ENCODE measurements at places on chromosomes 2 and 18.

- DNase-seq, result no peak
Measured at GRCh38 chr18:11064727-11065460, 84.5 kb downstream of the PIEZO2 start.

DNA sequence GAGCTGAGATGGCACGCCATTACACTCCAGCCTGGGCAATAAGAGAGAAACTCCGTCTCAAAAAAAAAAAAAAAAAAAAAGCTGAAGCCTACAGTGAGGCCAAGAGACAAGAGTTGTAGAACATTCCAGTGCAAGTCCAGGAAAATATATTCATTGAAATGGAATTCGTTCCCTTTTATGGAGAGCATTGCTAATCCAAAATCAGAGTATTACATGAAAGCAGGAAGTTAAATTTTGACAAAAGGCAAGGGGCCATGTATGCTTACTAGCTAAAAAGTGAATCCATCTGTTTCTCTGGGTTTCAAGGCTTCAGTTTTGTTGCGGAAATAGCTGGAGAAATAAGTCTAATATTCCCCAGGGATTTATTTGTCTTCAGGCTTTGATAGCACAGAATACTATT is 471.7 kb downstream of the THSD7B start:
- no peak for DNase-seq

DNA sequence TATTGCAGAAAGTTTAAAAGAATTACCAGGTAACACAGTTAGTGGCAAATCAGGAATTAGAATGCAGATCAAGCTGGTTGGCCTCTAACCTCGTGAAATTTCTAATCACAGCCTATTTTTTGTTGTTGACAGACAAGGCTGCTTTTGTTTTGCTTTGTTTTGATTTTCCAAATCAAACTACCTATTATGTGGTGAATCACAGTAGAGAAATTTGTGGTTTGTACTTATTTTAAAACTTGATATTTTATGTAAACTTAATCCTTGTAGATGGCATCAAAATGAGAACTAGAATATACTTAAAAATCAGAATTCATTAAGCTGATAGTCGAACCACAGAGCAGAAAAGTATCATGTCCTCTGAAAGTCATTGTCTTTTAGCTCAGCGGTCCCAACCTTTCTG is 258.1 kb downstream of the CTNNA2 start:
- DNase-seq, result no peak

DNA sequence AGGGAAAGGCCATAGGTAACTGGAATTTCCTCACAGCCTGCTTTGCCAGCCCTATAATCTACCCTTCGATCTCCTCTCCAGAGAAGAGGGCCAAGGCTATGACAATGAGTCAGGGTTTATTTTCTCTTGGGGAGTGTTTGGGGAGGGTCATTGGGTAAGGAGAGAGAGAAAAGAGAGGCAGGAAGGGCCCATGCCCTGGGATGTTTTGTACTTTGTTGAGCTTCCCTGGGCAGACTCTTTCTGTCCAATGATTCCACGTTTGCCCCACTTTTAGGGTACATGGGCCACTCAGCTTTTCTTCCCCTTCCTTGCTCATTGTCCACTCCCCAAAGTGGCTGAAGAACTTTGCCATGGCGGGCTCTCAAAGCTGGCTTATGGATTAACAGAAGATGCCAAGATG is 224.2 kb downstream of the ALK start:
- no peak for DNase-seq

DNA sequence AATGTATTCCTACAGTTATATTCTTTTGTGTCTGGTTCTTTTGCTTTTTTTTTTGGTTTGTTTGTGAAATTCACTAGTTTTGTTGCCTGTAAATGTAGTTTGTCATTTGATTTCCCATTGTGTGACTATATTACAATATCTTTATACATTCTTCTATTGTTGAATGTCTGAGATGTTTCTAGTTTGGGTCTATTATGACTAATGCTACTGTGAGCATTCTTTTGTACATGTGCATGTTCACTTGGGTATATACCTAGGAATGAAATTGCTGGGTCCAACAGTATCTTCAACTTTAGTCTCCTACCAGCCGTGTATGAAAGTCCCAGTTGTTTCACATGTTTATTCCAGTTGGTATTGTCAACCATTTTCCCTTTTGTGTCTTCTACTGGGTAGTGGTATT is 112.7 kb upstream of the RBMS1 start:
- DNase-seq, result no peak

DNA sequence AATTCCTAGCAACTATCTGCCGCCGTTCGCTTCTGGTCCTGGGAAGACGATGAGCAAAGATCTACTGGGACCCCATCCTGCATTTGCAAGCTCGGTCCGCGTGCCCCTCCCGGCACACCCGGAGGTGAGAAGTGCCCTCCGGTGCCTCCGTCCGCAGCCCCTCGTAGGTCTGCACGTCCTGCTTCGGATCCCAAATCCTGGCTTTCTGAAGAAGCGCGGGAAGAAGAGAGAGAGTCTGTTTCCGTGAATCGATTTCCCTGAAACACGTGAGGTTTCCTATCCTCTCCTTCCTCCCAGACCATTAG is 5.0 kb upstream of the OSR1 start:
- DNase-seq, result no peak

DNA sequence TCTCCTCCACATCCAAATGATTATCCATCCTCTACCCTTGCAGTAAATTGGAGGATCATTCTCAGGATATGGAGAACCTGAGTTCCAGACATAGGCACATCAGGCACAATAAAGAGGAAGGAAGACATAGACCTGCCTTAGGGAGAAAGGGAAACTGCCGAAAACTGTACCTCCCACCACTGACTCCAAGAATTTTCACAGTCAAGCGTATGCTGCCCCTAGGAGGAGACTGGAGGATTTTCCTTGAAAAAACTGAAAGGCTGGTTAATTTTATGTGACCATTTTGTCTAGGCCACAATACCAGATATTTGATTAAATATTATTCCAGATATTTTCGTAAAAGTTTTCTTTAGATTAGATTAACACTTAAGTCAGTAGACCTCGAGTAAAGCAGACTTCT is 638.5 kb upstream of the PKDCC start:
- no peak for DNase-seq

- peak; percentile 3 for DNase-seq
Measured at GRCh38 chr18:11154368-11154989, 5.1 kb upstream of the PIEZO2 start.

DNA sequence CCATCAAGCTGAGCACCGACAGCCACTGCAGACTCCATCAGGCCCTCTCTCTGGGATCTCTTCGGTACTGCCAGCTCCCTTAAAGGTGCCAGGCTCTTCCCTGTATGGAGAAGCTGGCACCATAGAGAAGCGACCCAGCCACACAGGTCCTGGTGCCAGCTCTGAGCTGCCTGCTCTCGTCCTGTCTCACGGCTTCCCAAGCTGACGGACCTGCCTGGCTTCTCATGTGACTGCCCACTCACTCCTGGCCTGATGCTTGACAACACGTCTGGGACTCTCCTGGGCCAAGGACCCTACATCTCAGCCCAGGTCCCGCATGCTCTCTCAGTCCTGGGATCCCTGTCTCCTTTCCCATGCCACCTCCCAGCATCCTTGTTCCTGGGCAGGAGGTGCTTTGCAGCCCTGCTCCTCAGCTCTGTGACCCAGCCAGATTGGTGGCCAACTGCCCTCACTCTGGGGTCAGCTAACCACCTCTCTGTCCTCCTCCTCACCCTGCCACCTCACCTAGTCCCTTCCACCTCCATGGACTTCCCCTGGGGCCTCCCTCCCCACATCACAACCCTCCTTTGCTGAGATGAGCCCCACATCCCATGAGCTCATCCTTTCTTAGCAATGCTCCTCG is 12.5 kb upstream of the ATOH8 start:
- no peak for DNase-seq

DNA sequence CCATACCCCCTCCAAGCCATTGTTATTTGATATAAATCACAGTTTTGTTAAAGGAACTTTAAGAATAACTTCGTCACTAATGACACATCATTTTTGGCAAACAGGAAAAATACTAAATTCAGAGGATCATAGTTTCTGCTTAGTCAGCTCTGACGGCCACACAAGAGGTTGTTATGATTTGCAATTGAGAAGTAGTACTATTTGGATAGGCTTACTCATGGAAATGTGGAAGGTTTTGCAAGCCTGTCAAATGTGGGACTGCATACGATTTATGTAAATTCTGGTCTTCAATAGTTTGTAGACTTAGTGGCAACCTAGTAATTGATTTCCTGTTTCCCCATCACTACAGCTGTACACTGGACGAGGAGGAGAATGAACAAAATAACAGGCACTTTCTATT is 108.1 kb downstream of the ARHGEF33 start:
- no peak for DNase-seq

DNA sequence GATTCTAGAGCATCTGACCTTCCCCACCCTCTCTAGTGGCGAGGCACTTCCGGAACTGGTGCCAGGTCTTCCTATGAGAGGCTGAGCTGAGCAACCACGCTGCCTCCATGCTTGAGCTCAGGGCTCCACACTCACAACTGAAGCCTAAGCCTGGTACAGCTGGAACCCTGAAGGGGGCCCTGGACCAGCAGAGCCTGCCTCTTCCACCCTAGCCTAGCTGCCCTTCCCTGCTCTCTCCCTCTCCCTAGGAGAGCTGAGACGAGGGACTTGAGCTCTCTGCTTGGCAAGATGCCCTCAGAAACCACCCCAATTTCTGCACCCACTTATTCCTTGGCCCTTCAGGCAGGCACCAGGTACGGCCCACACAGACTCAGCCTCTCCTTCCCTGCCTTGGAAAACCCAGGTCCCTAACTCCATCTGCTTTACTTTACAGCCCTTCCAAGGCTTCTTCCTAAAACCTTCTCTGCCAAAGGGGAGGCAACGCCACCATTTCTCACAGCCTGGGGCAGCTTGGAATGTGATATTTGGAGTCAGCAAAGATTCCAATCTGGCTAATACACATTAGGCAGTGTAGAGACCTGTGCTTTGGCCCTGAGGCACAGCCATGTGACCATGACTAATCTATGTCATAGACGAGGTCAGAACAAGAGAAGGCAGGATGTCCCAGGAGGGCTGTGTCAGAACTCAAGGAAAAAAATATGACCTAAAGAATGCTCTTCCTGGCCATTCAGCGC is 18.8 kb downstream of the COX7A2L start:
- DNase-seq, result no peak

DNA sequence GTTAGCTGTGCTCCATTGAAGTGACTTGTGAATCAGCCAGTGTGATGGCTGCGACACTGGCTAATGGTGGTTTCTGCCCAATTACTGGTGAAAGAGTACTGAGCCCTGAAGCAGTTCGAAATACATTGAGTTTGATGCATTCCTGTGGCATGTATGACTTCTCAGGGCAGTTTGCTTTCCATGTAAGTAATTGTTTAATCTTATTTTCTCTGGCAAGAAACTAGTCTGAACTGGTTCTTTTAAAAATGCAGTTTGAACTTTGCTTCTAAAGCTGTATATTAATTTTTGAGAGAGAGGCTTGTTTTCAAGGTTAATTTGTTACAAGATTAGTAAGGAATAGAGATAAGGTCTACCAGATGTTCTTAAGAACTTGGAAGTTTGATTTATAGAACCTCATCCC is 46.7 kb downstream of the GLS start:
- DNase-seq, result no peak

GRCh38 chr18:36314754-36315153 is 17.2 kb downstream of the FHOD3 start:
- DNase-seq, result no peak

DNA sequence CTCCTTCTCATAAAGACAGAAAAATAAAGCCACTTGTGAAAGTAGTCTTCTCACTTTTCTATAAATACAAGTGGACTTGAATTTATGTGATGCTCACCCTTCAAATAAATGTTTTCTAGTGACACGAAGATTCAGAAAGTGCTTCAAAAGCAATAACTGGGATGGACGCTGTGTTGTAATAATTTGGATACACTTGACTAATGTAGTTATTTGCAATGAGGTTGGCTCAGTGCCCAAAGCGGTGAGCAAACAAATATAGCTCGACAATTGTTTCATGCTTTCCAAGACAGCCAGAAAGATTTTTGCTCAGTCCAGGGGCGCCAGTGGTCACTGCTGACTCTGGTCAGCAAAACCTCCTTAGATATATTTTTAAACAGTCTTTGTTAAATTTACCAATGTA is 278.6 kb upstream of the KLHL14 start:
- peak; percentile 92 for DNase-seq

DNA sequence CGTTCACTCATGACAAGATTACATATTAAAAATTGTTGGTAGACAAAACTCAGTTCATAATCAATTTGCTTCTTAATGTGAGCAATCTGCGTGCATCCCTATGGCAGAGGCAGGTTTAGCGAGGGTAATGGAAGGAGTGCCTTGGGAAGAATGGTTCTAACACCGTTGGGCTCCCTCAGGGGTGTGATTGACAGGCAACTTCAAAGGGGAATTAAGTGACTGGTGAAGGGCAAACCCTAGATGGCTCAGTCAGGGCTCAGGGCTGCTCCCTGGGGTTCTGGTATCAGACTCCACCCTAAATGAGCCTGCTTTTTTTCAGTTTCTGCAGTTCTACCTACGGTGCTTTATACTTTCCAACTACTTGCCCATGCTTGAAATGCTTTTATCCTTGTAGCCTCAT is 419.5 kb upstream of the CELF4 start:
- DNase-seq, result no peak

DNA sequence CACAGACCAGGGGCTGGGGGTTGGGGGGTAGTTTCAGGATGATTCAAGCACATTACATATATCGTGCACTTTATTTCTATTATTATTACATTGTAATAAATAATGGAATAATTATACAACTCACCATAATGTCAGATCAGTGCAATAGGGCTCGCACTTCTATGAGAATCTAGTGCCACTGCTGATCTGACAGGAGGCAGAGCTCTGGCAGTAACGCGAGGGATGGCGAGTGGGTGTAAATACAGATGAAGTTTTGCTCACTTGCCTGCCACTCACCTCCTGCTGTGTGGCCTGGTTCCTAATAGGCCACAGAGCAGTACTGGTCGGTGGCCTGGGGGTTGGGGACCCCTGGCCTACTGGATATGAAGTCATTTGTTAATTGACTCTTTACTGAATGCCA is 190.5 kb downstream of the CLIP4 start:
- no peak for DNase-seq

- DNase-seq, result no peak
Measured at GRCh38 chr2:38386377-38386776, 9.3 kb upstream of the ATL2 start.

GRCh38 chr2:177403838-177404237 is 11.3 kb downstream of the AGPS start:
- no peak for DNase-seq

- peak; percentile 2 for DNase-seq
Measured at GRCh38 chr2:202705446-202706020, 70.8 kb downstream of the FAM117B start.
